ENCODE measurements at places on chromosomes 7 and 10.

DNA sequence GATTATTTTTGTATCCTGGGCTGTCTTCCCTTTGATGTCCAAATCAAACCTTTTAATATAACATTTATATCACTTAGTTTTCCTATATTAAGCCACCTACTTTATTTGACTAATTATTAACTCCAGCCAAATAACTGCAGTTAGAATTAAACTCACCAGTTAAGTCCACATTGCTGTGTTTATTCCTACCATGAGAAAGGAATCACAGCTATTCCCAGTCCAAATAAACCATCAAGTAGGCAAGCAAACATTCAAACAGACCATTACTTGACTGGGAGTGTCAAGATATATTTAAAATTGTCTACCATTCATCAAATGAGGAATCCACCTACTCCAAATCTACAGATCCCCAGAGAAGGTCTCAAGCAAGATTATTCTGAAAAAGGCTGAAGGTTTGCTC lies 22.4 kb downstream of the PDE1C start:
- no peak for DNase-seq

DNA sequence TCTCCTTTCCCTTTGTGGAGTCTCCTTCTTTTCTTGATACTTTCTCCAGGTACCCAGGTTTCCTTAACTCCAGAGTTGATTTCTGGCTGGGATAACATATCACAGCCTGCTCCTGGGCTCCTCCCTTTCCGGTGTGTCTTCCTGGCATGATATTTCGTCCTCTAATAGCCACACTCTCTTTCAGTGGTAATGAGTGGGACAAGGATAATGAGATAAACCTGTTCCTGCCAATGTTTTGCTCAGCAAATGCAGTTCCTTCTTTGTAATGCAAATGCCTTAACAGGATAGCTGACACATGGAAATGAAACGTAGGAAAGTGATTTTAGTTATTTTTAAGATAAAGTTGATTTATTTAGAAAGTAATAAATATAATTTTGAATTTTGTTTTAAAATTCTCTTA lies 168.6 kb downstream of the NRP1 start:
- no peak for DNase-seq

GRCh38 chr7:135661311-135662122 lies 797 bp upstream of the STMP1 start:
- no peak for DNase-seq

GRCh38 chr7:43590862-43591557 lies 8.1 kb downstream of the STK17A start:
- DNase-seq = no peak

DNA sequence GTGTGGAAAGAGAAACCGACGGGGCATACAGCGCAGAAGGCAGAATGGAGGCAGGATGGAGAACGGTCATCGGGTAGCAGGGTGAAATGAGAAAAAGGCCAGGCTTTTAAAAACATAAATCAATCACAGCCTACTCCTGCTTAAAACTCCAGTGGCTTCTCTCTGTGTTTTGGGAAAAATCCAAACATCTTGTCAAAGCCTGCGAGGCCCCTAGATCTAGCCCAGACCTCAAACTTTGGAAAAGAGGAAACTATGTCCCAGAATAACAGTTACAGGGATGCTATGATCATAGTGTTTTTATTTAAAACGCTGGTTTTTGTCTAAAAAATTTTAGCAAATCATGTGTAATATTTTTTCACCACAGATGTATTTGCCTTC lies 41.1 kb downstream of the PPP1R3C start:
- no peak for DNase-seq

GRCh38 chr7:157573244-157573643 lies 236.4 kb downstream of the DNAJB6 start:
- no peak for DNase-seq

GRCh38 chr7:20698469-20698868 lies 83.0 kb downstream of the ABCB5 start:
- DNase-seq = no peak

DNA sequence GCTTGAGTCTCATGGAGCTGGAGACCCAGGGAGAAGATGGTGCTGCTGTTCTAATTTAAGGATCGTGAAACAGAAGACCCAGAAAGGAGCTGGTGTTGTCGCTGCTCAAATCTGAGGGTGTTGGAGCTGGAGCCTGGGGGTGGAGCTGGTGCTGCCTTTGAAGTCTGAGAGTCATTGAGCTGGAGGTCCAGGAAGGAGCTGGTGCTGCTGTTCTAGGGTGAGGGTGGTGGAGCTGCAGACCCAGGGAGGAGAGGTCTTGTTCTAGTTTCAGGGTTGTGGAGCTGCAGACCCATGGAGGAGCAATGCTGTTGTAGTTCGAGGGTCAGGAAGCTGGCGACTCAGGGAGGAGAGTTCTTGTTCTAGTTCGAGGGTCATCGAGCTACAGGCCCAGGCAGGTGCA lies 84.1 kb upstream of the ZNF479 start:
- DNase-seq = no peak

DNA sequence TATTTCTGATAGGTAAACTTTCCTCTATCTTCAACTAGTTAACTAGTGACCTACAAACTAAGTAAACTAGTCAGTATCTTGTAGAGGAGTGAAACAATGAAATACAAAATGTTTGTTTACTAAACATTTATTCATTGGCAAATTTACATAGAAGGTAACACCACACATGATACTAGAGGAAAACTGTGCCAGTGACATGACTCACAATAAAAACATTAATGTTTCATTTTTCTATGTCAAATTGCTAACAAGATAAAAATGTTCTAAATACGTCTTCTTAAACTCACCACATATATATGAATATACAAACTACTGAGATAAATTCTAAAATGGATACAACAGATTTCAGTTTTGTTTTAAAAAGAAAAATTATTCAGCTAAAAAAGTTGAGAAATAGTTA lies 471.3 kb downstream of the PARD3 start:
- no peak for DNase-seq

DNA sequence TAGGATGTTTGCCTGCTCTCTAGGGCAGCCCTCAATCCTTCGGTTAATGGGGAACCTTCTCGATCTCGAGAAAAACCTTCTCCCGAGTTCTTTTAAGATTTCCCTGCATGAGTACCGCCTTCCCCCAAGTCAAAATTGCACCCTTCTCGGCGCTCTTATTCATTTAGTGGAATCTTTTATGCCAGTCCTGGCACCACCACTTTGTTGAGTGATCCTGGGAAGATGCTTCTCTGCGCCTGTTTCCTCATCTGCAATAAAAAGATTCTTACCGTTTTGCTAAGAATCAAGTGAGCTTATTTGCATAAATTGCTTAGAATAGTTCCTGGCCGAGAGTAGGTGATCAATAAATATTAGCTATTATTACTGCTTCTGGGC lies 697 bp downstream of the ARPC1A start:
- DNase-seq = no peak

- DNase-seq = no peak
Measured at GRCh38 chr7:103343758-103344452, 662 bp downstream of the DNAJC2 start.

DNA sequence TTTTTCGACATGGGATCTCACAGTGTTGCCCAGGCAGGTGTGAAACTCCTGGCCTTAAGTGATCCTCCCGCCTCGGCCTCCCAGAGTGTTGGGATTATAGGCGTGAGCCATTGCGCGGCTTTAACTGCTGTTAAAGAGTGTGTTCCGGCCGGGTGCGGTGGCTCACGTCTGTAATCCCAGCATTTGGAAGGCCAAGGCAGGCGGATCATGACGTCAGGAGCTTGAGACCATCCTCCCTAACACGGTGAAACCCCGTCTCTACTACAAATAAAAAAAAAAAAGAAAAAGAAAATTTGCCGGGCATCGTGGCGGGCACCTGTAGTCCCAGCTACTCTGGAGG lies 1.1 kb downstream of the RABGEF1 start:
- DNase-seq = no peak

DNA sequence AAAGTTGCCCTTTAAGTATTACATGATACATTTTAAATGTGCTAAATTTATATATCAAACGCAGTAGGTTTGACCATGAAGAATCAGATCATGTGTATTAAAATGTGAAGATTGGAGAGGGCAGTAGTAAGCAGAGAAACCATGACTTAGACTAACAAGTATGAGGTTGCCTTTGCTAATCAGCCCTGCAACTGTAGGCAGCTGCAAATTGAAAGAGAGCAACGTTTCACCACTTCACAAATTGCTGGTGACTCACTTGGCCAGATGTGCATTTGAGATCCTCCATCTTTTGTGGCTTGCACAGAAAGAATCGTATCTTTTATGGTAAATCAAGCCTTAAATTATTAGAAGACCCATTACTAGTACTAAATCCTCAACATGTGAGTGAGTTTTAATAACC lies 10.1 kb upstream of the SEMA3A start:
- DNase-seq = no peak

GRCh38 chr7:23514755-23515154 lies 17.0 kb downstream of the TRA2A start:
- DNase-seq = no peak

DNA sequence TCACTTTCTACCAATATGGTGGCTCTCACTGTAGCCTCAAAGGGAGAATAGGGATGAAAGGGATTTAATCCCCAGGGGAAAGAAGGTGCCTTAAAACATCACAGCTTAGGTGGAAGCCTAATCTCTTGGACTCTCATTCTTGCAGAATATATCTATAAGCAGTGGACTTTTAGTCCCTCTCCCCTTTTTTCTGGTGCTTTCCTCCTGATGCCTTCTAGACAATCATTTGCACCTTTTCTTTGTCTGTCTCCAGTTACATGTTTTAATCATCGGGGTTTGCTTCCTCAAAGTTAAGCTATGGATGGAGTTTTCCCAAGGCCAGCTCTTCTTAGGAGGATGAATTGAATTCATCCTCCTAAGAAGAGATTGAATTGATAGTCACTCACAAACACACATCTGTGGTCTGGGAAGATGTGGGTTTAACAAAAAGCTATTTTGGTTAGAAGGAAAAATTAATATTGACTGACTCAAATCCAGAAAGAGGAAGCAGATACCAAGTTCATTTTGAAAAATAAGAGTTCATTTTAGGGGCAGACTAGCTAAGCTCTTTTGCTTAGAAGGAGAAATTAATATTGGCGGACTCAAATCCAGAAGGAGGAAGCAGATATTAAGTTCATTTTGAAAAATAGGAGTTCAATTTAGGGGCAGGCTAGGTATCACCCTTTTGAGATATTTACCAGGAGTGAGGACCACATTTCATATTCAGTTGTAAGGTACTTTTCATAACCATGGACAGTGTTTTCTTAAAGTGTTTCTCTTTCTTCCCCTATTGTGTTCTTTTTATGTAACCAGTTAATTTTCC lies 35.2 kb upstream of the PLEKHS1 start:
- DNase-seq = no peak

DNA sequence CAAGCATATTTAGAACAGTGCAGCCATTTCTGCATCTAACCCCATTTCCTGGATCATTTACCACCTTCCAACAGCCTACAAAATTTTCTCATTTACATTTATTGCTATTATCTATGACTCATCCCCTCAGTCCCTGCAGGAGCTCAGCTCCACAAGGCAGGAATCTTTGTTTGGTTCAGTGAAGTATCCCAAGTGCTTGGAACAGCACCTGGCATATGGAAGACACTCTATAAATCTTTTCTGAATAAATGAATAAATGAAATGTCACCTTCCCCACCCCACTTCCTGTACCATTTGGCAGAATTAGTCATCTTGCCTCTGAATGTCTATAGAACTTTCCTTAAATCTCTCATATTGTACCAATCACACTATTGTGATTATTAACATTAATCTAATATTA lies 110.7 kb downstream of the HIP1 start:
- DNase-seq = no peak

- DNase-seq = no peak
Measured at GRCh38 chr10:80356989-80357850, 639 bp downstream of the DYDC2 start.

DNA sequence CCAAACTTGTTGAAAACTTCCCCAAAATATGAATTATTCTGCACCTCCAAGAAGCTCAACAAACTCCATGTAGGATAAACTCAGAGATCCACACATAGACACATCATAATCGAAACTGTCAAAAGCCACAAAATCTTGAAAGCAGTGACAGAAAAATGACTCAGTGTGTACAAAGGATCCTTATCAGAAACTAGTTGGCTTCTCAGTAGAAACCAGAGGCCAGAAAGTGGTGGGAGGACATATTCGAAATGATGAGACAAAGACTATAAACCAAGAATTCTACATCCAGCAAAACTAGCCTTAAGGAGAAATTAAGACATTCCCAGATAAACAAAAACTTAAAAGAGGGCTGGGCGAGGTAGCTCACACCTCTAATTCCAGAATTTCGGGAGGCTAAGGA lies 38.5 kb downstream of the MCMBP start:
- DNase-seq = no peak

DNA sequence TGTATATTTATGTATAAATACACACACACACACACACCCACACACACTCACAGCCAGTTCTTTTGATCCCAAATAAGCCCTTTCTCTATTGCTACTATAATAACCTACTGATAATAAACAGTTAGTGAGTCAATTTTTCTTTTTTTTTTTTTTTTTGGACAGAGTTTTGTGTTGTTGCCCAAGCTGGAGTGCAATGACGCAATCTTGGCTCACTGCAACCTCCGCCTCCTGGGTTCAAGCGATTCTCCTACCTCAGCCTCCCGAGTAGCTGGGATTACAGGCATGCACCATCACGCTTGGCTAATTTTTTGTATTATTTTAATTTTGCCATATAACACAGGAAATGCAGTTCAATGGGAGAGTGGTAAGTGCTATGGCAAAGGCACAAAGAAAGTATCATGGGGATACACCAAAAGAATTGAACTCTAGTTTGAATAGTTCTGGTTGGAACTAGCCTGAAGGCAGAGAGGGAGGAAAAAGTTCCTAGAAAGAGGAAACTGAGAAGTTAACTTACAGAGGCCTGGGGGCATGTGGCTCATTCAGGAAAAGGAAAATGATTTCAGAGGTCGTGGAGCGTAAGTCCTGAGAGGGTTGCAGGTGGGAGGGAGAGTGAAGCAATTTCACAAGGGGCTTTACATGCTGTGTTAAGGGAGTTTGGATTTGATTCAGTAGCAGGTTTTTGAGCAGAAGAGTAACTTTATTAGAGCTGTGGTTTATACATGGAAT lies 44.4 kb upstream of the JCAD start:
- DNase-seq = no peak

- no peak for DNase-seq
Measured at GRCh38 chr7:6385110-6385781, 62.5 kb downstream of the DAGLB start.

DNA sequence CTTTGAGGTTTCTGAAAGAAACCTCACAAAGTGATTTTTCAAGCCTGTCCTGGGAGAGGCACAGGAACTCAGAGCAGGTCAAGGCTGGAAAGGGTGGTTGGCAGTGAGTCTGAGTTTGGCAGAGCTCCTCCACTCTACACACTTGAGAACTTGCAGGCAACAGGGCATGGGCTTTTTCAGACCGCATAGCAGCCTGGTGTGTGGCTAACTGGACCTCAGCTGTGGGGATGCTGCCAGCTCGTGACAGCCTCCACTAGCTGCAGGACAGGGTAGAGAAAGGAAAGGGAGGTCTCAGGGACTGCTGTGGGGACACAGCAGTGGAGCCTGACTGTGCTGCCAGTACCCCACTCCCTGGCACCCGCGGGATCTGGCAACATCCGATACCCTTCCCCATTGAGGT lies 2.6 kb downstream of the CDHR1 start:
- no peak for DNase-seq

GRCh38 chr10:130929422-130930325 lies 381.8 kb downstream of the TCERG1L start:
- DNase-seq = no peak

GRCh38 chr10:112213836-112214235 lies 30.3 kb upstream of the GPAM start:
- no peak for DNase-seq
